ENCODE measurements at places on chromosomes 2 and 18.

- no peak for DNase-seq
- H3K4me3 ChIP-seq, result no peak overlapping the region
- H3K27me3 ChIP-seq, result no peaks in the 10 kb centered on the region
- H3K27ac ChIP-seq, result no peak overlapping the region
Measured at GRCh38 chr2:74373985-74374384, 6.1 kb downstream of the DCTN1 start.

- H3K4me1 ChIP-seq, result no peaks in the 10 kb centered on the region
- no peak overlapping the region for H3K4me3 ChIP-seq
- peaks cover 5% of the 10 kb centered on the region for H3K36me3 ChIP-seq
- no peak overlapping the region for H3K27ac ChIP-seq
- DNase-seq, result no peak
- no peaks in the 10 kb centered on the region for H3K27me3 ChIP-seq
Measured at GRCh38 chr2:62787386-62787785, 81.9 kb downstream of the EHBP1 start.

GRCh38 chr2:179855673-179856072 lies 5.7 kb downstream of the ZNF385B start:
- H3K4me1 ChIP-seq, result peaks cover 8% of the 10 kb centered on the region
- H3K4me3 ChIP-seq, result no peak overlapping the region
- no peaks in the 10 kb centered on the region for H3K36me3 ChIP-seq
- peaks cover 43% of the 10 kb centered on the region for H3K27me3 ChIP-seq

- no peaks in the 10 kb centered on the region for H3K27me3 ChIP-seq
- no peaks in the 10 kb centered on the region for H3K36me3 ChIP-seq
- no peak overlapping the region for H3K4me3 ChIP-seq
Measured at GRCh38 chr2:192515937-192516336, 321.2 kb upstream of the TMEFF2 start.

DNA sequence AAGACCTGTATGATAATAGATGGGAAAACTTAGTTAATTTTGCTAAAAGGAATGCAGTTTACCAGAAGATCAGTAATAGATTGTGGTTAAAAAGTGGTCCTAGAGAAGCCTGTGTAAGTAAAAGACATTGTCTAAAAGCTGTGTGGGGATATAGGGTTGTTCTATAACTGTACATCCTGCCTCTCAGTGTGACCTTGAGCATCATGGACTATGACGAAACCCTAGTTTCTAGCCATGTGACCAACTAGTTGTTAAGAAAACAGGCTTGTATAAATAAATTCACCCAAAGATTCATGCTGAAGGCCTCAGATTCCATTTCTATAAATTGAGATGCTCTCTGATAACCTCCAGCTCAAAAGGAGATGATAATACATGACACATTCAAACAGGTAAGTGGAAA lies 160.7 kb downstream of the IKZF2 start:
- DNase-seq, result no peak
- H3K4me3 ChIP-seq, result no peak overlapping the region
- H3K27me3 ChIP-seq, result no peaks in the 10 kb centered on the region

- H3K36me3 ChIP-seq, result no peaks in the 10 kb centered on the region
- no peak overlapping the region for H3K4me3 ChIP-seq
- H3K27ac ChIP-seq, result no peak overlapping the region
- DNase-seq, result no peak
- H3K27me3 ChIP-seq, result no peaks in the 10 kb centered on the region
Measured at GRCh38 chr2:76314271-76315020, 603.7 kb upstream of the GCFC2 start.

DNA sequence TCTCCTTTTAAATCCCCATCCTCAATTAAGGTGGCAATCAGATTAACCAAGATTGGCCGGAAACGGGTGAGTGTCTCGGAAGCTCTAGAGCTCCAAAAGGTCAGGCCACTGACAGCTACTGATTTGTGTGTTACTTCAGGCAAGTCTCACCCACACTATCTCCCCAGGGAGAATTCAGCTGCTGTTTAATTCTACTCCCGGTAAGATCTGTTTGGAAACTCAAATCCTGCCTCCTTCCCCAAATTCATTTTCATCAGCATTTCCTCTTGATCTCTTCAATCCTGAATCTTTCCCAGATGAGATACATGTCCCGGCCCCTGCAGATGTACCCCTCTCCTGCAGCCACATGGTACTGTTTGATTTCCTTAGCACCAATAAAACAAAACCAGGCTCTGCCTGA lies 34.9 kb downstream of the EFR3B start:
- no peak overlapping the region for H3K4me3 ChIP-seq
- H3K36me3 ChIP-seq, result no peaks in the 10 kb centered on the region
- H3K27ac ChIP-seq, result no peak overlapping the region
- H3K27me3 ChIP-seq, result peaks cover 42% of the 10 kb centered on the region
